HCEC 1CT (cell line): ENCODE measurements at places on chromosomes 2 and 18.

- DNase-seq = no peak
These were observed 6.3 kb downstream of the EXOC6B start for GRCh38 chr2:72819501-72819900.

- DNase-seq = peak; percentile 95
These were observed 18.8 kb downstream of the COX7A2L start for GRCh38 chr2:42342061-42342794.

DNA sequence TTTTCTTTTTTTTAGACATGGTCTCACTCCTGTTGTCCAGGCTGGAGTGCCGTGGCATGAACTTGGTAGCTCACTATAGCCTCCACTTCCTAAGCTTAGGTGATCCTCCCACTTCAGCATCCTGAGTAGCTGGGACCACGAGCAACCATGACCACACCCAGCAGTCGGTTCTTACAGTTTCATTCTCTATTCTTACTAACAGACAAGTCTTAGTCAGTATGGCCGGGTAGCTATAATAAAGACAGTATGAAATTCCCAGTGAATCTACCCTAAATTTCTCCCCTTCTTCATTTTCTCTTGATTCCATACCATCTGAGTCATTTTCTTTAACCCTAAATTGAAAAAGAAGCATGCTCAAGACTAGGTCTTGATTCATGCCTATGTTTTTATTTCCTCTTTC, 775.3 kb upstream of the NRXN1 start:
- DNase-seq = no peak

- DNase-seq = no peak
These were observed 29.2 kb downstream of the GPC1 start for GRCh38 chr2:240464514-240465241.

DNA sequence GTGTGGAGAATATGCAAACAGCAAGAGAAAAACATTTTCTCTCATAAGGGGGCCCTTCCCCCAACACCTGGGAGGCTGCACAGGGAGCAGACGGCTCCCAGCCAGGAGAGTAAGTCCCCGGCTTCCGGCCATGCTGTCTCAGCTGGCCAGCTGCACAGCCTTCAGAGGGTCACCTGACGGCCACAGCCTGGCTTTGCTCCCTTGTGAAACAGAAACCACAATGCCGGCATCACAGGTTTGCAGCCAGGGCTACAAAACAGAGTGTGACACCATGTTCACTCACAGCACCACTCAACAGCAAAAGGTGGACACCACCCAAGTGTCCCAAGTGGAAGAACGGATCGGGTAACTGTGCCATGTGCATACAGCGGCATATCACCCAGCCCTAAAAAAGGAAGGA, 86.9 kb upstream of the GPC1 start:
- no peak for DNase-seq

GRCh38 chr18:28650860-28651259, 473.9 kb upstream of the CDH2 start:
- DNase-seq = no peak

DNA sequence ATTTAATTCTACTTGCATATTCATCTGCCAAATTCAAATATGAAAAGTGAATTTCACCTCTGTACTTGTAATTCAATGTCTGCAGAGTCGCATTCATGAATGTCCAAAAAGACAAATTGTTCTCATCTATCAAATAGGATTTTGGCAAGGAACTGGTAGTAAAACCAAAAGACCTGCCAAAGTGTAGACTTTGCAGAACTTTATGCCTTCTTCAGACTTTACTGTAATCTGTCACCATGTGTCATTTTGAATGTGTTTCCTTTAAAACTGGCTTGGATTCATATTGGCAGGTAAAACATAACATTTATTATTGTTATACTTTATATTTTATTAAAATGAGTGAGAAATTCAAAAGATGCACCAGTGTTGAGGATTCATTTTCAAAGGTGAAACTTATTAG, 701.9 kb upstream of the LINC00305 start:
- no peak for DNase-seq

GRCh38 chr18:9608728-9609127, 5.6 kb downstream of the PPP4R1 start:
- DNase-seq = no peak

- no peak for DNase-seq
These were observed 309.5 kb upstream of the LYPD1 start for GRCh38 chr2:132979339-132980093.

- no peak for DNase-seq
These were observed 992.2 kb upstream of the PIK3C3 start for GRCh38 chr18:40962784-40963183.

GRCh38 chr2:181675254-181675653, 5.1 kb downstream of the NEUROD1 start:
- no peak for DNase-seq

DNA sequence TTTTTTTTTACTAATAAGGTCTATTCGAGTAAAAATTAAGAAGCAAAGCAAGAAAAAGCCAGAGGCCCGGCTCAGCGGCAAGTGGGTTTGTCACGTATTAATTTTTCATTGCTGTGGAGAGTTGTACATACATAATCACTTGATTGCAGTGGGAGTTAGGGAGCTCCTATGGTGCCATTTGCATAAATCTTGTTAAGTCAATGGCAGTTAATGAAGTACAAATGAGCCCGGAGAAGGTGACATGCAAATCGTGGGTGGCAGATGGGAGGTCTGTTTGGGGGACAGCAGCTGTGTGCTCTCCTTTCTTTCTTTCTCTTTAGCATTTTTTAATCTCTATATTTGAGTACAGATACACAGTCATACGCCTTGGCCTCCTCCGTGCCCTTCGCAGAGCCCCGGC, 317.0 kb downstream of the AGAP1 start:
- DNase-seq = no peak

DNA sequence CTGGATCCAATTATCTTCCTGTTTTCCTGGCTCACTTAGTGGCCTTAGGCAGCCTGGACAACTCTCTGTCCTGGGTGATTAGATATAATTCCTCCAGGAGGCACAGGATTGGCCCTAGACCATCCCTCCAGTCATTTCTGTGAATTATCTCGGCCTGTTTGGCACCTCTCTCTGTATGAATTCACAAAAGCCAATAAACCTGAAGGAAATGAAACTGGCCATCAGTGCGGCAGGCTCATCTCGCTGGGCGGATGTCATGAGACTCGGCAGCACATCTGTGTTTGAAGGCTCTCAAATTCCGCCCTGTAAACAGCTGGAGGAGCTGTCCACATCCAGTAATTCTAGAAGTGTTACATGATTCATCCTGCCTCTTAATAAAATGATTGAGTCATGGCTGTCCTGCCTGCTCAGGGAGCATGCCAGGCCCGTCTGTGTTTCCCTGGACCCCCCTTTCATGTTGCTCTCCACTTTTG, 38.6 kb downstream of the ACOXL start:
- DNase-seq = peak; percentile 79

- DNase-seq = no peak
These were observed 83.6 kb upstream of the CYP1B1 start for GRCh38 chr2:38159597-38159996.

DNA sequence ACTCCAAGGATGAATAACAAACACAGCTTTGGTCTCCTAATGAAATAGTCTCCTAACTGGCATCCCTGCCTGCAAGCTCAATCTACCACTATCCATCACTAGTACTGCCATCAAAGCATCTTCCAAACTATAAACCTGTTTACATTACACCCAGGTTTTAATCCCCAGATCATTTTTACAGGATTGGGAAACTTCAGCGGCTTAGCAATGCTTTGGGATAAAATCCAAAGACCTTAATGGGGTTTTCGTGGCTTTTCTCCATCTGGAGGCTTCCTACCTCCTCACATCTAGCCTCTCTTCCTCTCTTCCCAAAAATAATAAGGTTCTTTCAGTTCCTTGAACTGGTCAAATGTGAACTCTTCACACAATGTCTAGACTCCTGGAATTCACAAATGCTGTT, 92.2 kb upstream of the SETBP1 start:
- DNase-seq = no peak

- DNase-seq = peak; percentile 92
These were observed 305.9 kb upstream of the TMEFF2 start for GRCh38 chr2:192500550-192501200.

DNA sequence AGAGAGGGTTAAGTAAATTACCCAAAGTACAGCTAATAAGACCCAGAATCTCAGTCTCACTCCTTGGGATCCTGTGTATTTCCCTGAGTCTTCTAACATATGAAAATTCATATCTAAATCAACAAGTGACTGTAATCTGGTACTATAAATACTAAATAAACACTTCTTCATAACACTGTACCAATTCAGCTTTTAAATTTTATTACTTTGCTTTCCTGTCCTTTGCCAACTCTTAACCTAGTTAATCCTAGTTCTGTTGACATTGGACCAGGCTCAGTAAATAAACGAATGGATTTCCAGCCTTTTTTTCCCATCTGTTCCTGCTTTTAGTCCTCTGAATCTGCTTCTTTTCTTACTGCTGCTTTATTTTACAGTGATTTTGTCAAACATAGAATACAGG, 13.8 kb downstream of the MRPL35 start:
- DNase-seq = no peak
